Mucosa of gallbladder (tissue), 1 donor: ENCODE measurements at places on chromosomes 5 and 9. TPM values are rescaled to one million over a fixed set of nuclear protein-coding genes. Genes with fewer than 3 reads are reported as not detected.

EQTN gene
- 0.32 TPM for total RNA-seq

KLHL3 gene
- total RNA-seq = 20.3 TPM

CDH9 gene
- total RNA-seq = not detected

ACOT12 gene
- 0.75 TPM for total RNA-seq

BTNL3 gene
- total RNA-seq = 0.09 TPM

CD74 gene
- total RNA-seq = 1,336 TPM

KIAA1958 gene
- total RNA-seq = 11.3 TPM

PTGR1 gene
- total RNA-seq = 276 TPM

FYB1 gene
- 24.7 TPM for total RNA-seq

CYLC2 gene
- not detected for total RNA-seq

SPINK13 gene
- total RNA-seq = not detected

CDC20B gene
- 0.20 TPM for total RNA-seq

LMBRD2 gene
- total RNA-seq = 13.9 TPM

ERAP2 gene
- 12.9 TPM for total RNA-seq

STXBP1 gene
- 52.8 TPM for total RNA-seq

- no peak for DNase-seq
These were observed 227.2 kb upstream of the ZNF608 start for GRCh38 chr5:124973661-124974060.

- DNase-seq = no peak
These were observed 597.3 kb upstream of the TYRP1 start for GRCh38 chr9:12095931-12096330.

- no peak for DNase-seq
These were observed 41.9 kb downstream of the SYK start for GRCh38 chr9:90843525-90843924.

DNA sequence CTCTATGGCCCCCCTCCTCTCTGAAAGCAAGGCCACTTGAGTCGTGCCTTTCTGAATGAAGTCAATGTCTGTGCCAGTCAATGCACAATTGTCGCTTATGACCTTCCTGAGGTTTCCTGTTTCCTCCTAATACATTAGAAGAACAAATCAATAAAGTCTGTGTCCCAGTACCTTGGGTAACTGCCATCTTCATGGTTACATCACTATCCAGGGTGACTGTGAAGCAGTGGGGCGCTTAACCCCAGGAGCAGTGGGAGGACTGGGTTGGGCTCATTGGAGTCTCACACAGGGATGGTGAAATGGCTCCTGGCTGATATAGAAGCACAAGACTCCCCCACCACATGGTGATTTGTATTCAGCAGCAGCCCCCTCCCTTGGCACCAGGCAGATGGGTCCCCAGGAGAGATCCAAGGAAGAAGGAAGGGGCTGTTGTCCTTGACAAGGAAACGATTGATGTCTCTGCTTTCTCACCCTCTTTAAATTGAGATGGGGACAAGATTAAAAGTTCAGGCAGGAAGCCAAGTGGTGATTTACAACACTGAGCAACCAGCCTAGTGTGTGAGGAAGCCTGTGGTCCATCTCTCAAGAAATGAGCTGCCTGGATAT, 261.9 kb upstream of the ZNF462 start:
- no peak for DNase-seq

DNA sequence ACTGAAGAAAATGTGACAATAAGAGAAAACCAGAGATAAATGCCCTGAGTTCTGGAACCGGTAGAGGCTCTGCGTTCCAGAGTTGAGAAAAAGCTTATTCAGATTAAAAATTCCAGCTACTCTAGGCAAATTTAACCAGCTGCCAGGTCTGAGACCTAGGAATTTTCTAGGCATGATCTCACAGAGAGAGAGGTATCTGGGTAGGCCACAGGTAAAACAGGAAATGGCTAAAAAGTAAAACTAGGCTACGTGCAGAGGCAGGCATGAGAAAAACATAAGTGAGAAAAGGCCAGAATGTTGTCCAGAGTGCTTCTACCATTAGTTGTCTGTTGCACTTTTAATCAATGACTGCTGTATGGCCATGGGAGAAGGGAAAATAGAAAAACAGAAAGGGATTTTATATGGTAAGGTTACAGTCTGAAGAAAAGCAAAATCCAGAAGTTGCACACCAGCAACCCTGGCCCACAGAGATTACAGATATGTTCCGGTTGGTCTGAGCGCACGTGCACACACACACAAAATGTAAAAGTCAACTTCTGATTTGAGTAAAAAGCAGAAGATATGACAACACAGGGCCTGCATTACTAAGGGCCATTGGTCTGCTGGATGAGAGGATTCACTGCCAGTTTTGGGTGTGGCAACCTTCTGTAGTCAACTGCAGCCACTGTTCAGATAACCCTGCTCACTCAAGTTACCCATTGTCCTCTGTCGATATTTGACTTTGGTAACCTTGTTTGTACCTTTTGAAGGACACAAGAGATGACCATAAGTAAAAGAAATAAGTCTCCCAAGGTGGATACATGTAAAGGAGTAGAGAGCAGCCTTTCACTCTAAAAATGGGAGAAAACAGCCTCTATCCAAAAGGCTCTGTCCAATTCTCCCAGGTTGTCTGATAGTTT, 266.0 kb downstream of the DTWD2 start:
- DNase-seq = no peak

GRCh38 chr9:121353241-121354061, 16.6 kb downstream of the STOM start:
- DNase-seq = no peak

DNA sequence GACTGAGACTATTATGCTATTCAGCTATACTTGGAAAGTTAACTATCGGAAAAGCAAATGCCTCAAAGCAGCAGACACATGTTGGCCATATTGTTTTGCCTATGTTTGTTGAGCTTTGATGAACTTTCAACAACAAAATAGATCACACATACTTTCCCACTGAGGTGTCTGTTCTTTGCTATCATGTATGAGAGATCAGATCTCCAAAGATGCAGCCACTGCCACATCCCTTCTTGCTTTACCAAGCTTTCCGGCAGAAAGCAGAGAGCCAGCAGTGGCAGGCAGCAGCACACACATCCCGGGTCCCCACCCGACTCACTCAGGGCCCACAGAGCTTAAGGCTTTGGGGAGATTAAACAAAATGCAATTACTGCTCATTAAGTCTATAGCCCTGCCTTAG, 18.8 kb downstream of the ZBTB5 start:
- DNase-seq = no peak

GRCh38 chr5:95241635-95242034, 43.3 kb downstream of the MCTP1 start:
- no peak for DNase-seq

- DNase-seq = no peak
These were observed 791 bp downstream of the SLC2A8 start for GRCh38 chr9:127397646-127398274.

GRCh38 chr5:114252226-114252625, 109.6 kb upstream of the KCNN2 start:
- DNase-seq = no peak

DNA sequence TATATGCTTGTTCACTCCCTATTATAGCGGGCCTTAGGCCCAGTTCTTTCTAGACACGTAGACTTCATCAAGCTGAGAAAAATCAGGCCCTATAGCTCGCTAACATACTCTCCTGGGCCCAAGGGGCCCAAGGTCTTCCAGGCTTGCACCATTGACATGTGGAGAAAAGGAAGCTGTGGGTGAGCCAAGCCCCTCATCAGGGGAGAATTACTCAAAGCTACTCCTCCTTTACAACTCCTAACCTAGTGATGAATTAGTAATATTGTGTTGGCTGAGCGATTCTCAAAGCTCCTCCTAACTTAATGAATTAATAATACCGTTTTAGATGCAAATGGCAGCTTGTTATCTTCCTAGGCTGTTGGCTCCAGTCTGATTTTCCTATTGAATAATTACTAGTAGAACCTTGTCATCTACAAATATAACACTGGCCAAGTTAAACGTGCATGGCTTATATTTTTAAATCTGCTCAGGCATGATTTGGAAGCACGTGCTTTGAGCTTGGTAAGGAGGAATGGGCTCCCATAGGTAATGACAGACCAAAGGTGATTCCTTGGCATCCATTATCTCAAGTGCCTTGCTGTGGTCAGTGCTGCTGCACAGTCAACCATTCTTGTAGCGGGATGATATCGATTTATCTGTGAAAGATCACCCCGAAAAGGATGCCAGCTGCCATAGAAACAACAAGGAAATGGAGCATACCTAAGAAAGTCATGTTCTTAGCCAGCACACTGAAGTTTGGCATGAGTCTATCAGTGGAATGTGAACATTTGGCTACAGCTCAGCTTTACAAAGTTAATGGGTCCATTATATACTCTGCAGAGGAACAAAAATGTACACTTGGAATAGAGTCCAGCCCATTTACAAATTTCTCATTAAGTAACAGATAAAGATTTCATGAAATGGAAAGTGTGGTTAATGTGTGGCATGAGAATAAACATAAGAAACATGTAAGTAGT, 23.8 kb downstream of the LVRN start:
- DNase-seq = no peak

- DNase-seq = no peak
These were observed 76.6 kb upstream of the ADAMTS16 start for GRCh38 chr5:5063533-5063953.

- no peak for DNase-seq
These were observed 157.1 kb downstream of the ATP10B start for GRCh38 chr5:160694896-160695295.

DNA sequence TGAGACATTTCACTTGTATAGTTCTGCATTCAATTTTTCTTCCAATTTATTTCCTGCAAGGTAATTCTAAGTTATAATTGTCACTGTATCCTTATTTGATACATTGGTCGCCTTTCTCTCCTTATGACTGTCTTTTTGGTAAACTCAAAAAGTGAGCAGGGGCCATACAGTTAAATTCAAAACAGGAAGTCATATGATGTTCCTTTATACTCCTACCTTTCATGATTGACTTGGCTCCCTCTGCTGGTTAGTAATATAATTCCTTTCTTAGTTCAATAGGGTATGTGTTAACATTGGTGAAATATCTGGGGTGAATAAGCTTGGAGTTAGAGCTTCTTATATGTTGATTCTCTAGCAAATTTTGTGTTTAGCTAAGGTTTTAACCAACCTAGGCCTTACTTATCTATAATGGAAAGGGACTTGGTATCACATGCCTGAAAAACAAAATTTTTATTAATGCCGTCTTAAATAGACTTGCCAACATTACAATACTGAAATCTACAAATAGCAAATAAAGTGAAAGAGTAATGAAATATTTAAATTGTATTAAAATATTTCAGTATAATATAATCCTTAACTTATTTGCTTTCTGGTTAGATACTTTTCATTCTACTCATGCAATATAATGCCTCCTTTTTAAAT, 6.0 kb upstream of the NIPBL start:
- DNase-seq = no peak

DNA sequence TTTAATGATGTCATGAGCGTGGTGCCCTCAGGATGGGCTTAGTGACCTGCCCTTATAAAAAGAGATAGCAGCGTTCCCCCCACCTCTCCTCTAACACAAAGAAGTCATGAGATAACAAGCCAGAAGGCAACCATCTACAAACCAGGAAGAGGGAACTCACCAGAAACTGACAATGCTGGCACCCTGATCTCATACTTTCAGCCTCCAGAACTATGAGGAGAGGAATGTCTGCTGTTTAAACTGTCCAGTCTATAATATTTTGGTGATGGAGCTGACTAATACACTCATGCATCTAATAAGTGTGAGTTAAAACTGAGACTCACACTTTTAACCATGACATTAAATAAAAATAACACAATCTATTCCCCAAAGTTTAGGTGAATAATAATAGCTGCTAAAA, 156.1 kb upstream of the SPEF2 start:
- DNase-seq = no peak

- no peak for DNase-seq
These were observed 1.4 kb downstream of the LIX1 start for GRCh38 chr5:97141031-97141430.

GRCh38 chr5:147832541-147832940, 1.1 kb upstream of the SPINK1 start:
- DNase-seq = no peak

GRCh38 chr5:87027570-87027969, 240.1 kb upstream of the RASA1 start:
- DNase-seq = no peak

DNA sequence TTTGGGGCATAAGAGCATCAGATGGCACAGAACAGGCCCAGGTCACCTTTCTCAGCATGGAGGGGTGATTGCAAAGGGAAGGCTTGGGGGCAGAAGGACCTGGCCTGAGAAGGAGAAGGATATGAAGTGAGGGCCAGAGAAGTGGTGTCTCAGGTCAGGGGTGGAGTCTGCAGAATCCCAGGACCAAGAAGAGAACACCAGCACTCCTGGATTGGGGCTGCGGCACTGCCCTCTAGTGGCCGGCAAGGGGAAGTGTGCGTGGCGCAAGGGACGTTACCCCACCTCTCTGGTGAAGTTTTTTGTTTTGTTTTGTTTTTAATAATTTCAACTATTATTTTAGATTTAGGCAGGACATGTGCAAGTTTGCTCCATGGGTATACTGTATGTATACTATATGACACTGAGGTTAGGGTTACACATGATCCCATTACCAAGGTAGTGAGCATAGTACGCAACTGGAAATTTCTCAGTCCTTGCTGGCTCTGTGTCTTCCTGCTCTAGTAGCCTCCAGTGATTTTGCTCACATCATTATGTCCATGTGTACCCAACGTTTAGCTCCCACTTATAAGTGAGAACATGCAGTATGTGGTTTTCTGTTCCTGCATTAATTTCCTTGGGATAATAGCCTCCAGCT, 1548.6 kb downstream of the EFNA5 start:
- DNase-seq = no peak

DNA sequence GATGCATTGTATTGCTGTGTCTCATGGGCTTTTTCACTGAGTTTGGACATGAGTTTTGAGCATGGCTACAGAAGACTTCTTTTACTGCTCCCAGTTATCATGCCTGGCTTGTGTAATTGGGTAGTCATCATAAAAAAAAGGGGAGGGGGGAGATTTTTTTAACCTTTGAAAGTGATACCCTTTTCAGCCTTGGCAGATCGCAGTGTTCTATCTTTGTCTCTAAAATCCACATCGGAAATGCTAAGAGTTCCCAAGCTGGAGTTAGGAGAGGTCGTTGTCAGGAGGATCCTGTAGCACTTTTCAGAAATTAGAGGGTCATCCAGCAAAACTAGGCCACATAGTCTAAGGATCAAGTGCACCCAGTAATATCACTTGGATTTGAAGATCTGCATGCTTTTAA, 188.4 kb downstream of the WDR70 start:
- DNase-seq = no peak

GRCh38 chr5:31442058-31442745, 89.7 kb downstream of the DROSHA start:
- DNase-seq = no peak

GRCh38 chr9:123089040-123089439, 55.6 kb downstream of the GPR21 start:
- DNase-seq = no peak
